ENCODE measurements at places on chromosomes 2 and 18.

GRCh38 chr2:55162284-55163006, 69.6 kb downstream of the CLHC1 start:
- no peak for DNase-seq

GRCh38 chr2:239590995-239591915, 190.4 kb upstream of the HDAC4 start:
- DNase-seq, result no peak

GRCh38 chr2:234512884-234513669, 16.2 kb upstream of the ARL4C start:
- DNase-seq, result no peak

- no peak for DNase-seq
Measured at GRCh38 chr2:235086481-235087184, 134.8 kb downstream of the SH3BP4 start.

DNA sequence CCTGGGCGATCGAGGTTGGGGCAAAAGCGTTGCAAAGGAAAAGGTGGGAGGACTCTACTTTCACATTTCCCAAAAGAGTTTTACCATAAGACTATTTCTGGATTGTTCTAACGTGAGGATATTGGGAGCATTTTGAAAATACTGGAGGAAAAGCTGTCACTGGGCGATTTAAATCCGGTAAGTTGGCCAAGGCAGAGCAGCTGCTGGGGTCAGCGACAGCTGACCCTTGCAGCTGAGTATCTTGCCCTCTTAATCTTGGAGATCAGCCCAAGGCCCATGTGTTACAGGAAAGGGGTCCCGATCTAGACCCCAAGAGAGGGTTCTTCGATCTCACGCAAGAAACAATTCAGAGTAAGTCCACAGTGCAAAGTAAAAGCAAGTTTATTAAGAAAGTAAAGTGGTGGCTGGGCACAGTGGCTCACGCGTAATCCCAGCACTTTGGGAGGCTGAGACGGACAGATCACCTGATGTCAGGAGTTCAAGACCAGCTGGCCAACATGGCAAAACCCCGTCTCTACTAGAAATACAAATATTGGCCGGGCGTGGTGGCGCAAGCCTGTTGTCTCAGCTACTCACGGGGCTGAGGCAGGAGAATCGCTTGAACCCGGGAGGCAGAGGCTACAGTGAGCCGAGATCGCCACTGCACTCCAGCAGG, 964 bp upstream of the ST3GAL5 start:
- DNase-seq, result no peak

GRCh38 chr18:78781601-78781960, 198.0 kb upstream of the SALL3 start:
- no peak for DNase-seq

- no peak for DNase-seq
Measured at GRCh38 chr2:9754532-9754887, 88.8 kb upstream of the TAF1B start.

DNA sequence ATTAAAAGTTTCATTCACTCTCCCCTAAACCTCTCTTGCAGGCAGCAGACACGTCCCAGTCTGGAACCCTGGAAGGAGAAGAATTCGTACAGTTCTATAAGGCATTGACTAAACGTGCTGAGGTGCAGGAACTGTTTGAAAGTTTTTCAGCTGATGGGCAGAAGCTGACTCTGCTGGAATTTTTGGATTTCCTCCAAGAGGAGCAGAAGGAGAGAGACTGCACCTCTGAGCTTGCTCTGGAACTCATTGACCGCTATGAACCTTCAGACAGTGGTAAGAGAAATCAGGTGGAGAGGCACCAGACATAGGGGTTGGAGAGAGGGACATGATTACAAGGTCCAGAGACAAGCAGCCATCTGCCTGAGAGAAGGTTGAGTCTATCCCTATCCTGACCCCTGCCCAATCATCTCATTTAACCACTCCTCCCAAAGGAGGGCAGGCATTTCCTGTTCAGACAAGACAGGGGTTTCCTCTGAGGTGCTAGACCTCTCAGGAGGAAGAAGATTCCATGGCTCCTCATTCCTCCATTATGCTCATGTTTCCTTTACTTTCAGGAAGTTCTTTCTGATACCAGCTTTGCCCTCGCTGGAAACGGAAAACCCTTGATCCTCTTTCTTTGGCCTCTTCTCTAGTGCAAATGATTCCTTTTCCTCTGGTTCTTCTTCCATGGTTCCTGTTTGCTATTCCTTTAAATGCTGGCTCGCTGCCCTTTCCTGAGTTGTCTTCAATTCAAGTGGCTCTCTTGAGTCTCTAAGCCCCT, 15.1 kb downstream of the PLCD4 start:
- DNase-seq, result no peak

DNA sequence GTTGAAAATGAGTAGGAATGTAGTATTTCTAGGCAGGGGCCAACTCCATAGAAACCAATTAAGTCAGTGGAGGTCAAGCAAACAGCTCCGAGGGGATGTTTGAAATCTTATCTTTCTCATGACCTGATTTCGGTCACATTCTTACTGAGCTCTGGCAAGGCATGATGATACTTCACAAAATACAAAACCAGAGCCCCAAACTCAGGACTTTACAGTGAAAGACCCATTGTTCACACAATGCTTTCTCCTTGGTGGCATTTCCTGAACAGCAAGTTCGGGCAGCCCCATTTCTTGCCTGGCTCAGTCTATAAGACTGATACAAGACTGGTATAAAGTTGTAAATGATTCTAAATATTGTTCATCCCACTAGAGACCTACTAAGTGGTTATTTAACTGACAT, 53.3 kb downstream of the LAMA1 start:
- DNase-seq, result no peak
